ENCODE measurements at places on chromosomes 6 and 20.

GRCh38 chr20:56634735-56635385 is 5.8 kb downstream of the TFAP2C start:
- no peak for DNase-seq

DNA sequence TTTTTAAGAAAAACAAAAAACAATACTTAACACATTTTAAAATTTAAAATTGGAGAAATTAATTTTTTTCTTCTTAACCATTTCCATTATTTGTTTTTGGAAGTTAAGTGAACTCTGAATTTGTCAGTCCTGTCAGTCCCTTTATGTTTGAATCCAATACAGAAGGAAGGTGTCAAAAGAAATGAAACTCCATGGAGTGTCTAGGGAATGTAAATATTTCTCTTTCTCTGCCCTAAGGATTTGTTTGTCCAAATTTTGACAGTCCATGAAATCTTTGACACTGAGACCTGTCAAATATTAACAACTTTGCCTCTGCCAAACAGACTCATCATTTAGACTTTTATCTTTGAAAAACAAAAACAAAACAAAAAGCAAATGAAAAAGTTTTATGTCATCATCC is 166.4 kb downstream of the EPHA7 start:
- no peak for DNase-seq

DNA sequence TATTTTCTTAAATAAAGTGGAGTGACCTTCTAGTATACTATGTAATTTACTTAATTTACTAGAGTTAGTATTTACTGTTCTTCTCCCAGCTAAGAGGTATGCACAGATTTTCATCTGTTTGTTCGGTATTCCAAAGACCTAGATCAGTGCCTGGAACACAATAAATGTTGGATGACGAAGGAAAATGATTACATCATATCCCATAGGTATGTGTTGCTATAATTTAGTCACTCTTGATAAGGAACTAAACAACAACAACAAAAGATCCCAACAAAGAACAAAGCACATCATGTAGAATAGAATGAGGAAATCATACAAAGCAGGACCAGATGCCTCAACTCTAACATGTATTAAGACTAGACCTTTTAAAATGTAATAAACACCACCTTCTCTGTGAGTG is 89.6 kb upstream of the ADGRF1 start:
- no peak for DNase-seq

GRCh38 chr20:21719592-21720214 is 14.2 kb downstream of the PAX1 start:
- no peak for DNase-seq

DNA sequence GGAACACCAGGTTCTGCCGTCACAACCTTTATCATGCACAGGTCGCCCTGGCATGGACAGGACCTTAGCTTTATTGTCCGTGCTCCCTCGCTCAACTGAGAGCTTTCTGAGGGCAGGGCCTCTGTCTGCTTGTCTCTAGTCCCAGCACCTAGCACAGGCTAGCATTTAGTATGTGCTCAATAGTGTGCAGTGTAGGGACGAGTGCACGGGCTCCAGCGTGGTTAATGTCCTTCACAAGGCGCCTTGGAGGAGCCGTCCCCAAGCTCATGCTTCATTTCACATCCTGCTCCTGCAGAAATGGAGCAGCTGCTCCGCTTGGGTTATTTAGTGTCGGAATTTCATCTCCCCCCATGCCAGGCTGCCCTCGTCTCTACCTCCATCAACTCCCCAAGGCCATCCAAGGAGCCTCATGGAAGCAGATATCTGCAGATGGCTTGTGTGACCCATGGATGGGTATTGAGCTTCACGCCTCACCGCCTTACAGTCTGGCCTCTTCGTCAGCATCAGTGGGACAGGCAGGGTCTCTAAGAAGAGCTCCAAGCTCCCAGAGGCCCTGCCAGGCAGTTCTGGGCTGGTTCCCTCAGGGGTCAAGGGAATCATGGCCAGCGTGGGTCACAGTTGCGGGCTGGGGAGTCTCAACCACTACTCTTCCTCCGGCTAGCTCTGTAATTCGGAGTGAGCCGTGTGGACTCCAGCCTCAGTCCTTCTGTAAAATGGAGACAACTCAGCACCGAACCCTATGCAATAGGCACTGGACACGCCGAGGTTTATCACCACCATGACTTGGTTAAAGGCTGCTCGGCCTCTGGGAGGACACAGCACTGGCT is 60.8 kb upstream of the APCDD1L start:
- no peak for DNase-seq

Measured in upper lobe of left lung (tissue), 6 donors.